ENCODE measurements at places on chromosomes 16 and 17.

GRCh38 chr17:14048169-14048568 lies 21.1 kb upstream of the COX10 start:
- DNase-seq, result no peak

- DNase-seq, result peak; percentile 97
These were observed 7.4 kb upstream of the RIPOR1 start for GRCh38 chr16:67521095-67521804.

- DNase-seq, result peak; percentile 38
These were observed 1.1 kb downstream of the CHTF8 start for GRCh38 chr16:69131167-69131838.

- DNase-seq, result no peak
These were observed 90.5 kb upstream of the MAF start for GRCh38 chr16:79691007-79691406.

DNA sequence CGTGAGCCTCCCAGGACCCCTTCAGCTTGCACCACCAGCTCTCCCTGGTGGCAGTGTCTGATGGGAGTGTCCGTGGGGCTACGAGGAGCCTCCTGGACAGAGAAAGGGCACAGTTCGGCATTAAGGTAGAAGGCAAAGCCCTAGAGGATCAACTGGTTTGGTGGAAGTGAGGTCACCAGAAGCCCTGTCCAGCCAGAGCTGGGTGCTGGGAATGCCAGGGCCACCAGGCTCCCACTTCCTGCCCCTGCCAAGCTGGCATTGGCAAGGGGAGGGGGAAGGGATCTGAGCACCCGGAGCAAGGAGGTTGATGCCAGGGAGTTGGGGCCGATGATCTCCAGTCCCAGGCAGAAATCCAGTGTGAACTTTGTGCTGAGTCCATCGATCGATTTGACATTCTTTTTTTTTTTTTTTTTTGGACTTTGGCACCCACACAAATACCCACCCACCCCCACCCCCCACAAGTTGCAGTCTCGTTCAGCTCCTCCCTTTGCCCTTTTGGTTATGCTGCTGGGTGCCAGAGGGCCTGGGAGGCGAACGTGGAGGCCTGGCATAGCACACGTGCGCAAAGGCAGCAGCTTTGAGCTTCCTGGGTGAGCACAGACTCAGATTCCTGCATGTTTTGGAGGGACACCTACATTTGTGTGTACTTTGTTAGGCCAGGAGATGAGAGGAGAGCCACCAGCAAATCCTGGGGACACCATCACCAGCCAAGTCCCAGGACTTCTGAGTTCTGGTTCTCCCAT lies 2.1 kb downstream of the NHERF1 start:
- peak; percentile 57 for DNase-seq

Measured in kidney tubule cell (primary cell).